ENCODE measurements at places on chromosomes 13 and 19.

DNA sequence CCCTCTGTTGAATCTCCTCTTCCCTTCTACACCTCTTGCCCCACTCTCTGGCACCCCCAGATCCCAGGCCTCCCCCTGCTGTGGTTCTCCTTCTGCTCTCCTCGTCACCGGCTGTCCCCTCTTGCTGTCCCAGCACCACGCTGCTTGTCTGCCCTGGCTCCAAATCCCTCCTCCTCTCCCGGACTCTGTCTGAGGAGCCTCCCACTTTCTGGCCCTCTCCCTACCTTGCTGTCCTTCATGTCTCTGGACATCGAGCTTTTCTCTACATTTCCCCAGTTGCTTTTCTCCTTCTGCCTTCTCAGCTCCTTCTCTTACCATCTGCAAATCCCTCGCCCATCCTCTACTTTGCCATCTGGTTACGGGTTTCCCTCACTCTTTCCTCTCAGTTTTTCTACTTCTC lies 1.2 kb downstream of the ZNF347 start:
- DNase-seq, result no peak

DNA sequence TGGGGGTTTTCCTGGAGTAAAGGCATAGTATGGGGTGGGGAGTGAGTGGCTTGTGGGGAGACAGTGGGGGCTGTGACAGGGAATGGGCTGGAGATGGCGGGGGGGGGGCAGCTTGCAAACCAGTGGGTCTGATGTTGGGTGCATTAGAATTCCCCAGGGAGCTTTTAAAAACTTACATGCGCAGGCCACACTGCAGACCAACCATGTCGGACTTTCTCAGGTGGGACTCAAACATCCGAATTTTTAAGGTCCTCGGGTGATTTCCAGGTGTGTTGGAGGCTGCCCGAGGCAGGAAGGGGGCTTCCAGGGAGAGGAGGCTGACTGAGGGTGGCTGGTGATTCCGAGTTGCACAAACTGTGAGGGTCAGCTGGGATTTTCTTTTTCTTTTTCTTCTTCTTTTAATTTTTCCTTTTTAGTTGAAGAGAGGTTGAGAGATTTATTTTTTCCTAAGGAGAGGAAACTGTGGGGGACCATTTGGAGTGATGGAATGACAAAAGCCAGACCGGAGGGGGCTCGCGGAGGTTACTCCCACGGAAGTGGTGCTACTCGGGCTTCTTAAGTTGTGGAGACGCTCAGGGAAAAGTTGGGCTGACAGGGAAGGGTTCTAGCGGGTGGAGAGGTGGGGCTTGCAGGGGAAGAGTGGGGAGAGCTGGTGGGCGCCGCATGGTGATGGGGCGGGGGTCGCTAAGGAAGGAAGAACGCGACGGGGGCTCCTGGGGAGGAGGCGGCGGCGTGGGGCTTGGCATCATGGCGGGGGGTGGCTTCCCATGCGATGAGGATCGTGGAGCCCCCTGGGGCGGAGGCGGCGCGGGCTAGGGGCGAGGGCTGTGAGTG lies 997 bp upstream of the CACNG8 start:
- DNase-seq, result no peak

- no peak for DNase-seq
Observed at GRCh38 chr13:73603646-73604045, 530.6 kb downstream of the KLF12 start.

DNA sequence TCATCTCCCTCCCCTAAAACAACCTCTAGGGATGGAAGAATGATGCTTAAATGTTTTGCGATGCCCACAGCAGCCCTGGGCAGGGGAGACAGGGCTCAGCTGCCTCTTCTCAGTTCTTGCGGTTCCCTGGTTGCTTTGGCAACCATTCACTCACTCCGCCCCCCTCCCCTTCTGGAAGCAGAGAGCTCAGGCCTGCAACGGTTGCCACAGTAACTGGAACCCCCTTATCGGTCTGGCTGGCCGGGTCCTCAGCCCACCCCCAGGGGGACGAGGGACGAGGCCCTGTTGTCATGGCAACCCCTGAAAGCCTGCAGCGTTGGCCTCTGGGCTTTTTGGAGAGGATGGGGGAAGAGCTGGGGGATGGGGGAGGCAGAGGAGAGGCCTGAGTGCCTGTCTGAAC lies 19.5 kb downstream of the NOVA2 start:
- no peak for DNase-seq

DNA sequence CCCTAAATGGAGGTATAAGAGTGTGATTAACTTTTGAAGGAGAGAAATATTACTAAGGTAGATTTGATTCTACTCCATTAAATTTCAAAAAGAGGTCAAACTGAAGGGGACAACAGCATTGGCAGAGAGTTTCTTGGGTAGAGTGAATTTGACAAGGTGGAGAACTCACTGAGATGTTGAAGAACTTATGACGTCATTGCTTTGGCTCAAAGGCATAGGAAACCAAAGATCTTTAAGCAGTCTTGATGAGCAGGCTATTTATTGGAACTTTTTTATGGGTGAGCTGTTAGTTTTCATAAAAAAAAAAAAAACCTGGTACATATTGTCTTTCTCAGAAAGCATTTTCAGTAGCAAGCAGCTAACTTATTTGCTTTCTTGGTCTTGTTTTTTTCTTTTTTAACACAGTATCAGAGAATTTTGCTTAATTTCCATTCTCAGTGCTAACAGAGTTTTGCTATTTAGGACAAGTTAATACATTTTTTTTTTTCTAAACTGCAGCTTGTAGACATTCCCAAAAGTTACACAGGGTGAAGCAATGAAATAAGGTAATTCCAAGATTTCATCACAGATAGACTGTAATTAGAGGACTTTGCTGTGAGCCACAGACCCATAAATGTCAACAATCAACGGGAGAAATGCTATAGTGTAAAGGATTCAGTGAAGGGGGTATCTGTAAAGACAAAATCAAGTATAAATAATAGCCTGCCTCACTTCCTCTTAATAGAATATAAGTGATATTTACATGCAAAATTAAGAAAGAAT lies 412.2 kb upstream of the KLHL1 start:
- no peak for DNase-seq

- no peak for DNase-seq
Observed at GRCh38 chr13:21365574-21365973, 93.5 kb downstream of the ZDHHC20 start.

- DNase-seq, result no peak
Observed at GRCh38 chr19:11019824-11020223, 59.0 kb downstream of the SMARCA4 start.

GRCh38 chr19:23527797-23528196 lies 132.5 kb upstream of the ZNF91 start:
- DNase-seq, result no peak

- DNase-seq, result no peak
Observed at GRCh38 chr19:50510700-50511068, 307 bp downstream of the JOSD2 start.

DNA sequence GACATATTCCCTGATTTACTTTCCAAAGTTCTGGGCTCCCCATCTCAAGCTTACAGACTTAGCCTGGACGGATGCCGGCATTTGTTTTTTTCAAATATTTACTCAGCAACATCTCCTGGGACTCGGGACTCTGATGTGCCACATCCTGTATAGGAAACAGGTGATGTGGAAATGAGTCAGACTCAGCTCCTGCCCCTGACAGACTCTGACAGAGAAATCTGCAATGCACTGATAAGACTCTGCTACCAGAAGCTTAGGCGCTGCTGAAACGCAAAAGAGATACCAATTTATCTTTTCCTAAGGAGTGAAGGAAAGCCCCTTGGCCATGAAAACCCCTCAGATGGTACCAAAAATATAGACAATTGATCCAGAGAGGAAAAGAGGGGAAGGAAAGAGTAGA lies 16.2 kb downstream of the LAIR2 start:
- no peak for DNase-seq
